ENCODE measurements at places on chromosomes 6 and 20.
A peak's percentile ranks its signal among the peaks of the same experiment; 100 is the strongest.

DNA sequence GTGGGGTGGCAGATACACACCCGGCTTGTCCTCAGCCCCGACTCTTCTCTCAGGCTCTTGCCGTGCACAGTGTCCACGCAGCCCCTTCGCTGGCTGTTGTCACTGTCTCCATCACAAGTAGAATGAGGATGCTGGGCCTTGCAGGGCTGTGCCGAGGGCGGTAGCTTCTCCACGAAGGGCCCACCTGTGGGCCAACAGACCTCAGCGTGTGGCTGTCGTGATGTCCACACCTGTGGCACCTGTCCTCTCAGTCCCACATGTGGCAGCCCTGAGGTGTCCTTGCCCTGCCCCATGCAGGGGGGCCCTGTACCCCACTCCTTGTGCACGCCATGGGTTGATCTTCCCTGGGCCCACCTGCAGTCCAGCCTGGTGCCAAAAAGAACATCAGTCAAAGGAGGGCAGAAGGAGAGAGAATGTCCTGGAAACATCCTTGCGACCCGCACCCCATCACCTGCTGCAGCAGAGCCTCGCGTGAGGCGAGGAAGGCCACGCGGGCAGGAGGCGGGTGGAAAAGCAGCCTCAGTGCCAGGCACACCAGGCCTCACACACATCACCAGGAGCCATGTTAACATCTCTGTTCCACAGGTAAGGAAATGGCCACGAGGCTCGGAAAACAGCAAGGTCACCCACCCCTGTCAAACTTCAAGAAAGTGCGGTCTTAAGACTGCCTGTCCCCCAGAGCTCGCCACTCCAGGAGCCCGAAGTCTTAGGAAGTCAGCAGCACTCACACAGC lies 22.3 kb upstream of the AFDN start:
- ATAC-seq: no peak

GRCh38 chr6:161836643-161837448 lies 563.0 kb upstream of the AGPAT4 start:
- ATAC-seq: no peak

- no peak for ATAC-seq
These were observed 810.8 kb downstream of the GRIK2 start for GRCh38 chr6:102204351-102204750.

DNA sequence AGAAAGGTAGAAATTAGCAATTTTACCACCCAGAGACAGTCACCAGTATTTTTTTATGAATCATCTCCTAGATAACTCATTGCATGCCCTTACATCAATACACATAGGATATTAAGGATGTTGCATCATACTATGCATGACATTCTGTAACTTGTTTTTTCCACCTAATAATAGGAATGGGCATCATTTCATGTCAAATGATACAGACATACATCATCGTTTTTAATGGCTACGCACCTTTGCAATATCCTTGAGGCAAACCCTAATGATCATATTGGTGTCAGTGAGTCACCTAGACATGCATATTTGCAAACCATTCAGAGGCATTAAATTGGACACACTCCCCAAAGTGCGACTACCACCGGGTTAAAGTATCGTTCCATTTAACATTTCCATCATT lies 309.7 kb upstream of the AGPAT4 start:
- ATAC-seq: no peak

DNA sequence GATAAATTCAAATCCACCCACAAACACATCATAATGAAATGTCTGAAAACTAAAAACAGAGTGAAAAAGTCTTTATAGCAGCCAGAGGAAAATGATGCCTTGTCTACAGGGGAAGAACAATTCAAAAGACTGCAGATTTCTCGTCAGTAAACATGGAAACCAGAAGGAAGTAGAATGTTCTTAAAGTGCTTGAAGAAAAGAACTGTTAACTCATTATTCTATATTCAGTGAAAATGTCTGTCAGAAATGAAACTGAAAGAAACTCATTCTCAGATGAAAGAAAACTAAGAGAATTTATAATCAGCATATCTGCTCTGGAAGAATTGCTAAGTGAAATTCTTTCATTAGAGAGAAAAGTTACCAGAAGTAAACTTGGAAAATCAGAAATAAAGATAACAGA lies 416.1 kb downstream of the TBC1D32 start:
- ATAC-seq: no peak

DNA sequence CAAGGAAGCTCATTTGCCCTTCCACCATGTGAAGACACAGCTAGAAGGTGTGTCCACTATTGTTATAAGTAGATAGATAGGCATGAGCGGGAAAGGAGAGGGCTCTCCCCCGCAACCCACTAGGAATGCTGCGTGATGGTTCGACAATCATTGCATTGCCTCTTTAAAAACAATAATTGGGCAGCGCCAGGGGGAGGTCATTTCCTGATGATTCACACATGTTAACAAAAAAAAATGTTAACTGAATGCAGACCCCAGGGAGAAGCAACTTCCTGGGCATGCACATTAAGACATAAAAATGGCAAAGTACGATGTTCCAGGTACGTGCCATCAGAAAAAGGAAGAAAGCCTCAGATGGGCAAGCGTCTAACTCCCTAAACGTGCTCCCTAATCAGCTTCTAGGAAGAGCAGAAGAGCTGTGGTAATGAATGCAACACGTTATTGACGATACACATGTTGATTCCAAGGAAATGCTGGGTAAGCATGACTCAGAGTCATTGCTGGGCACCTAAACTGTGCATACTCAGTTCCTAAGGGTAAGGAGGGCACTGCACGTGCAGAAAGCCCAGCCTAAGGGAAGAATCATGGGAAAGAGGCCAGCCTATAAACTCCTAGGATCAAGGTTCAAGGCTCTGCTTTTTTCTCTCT lies 113.7 kb downstream of the FAM217A start:
- ATAC-seq: no peak

- peak; percentile 17 for ATAC-seq
These were observed 1.3 kb downstream of the BLCAP start for GRCh38 chr20:37526238-37526838.

DNA sequence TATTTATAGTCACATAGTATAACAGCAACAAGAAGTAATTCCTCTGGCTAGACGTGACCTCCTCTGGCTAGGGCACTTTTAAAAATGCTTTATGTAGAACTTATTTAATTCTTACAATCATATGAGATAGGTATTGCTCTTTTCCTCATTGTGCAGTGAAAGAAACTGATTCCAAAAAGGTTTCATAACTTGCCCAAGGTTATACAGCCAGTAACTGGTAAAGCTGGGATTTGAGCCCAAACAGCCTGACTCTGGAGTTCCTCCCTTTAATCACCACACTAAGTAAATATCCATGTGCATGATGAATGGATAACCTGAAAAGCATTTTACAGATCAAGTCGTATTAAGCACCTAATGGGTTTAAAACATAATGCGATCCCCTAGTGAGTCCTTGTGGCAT lies 214.6 kb downstream of the PRL start:
- ATAC-seq: no peak

DNA sequence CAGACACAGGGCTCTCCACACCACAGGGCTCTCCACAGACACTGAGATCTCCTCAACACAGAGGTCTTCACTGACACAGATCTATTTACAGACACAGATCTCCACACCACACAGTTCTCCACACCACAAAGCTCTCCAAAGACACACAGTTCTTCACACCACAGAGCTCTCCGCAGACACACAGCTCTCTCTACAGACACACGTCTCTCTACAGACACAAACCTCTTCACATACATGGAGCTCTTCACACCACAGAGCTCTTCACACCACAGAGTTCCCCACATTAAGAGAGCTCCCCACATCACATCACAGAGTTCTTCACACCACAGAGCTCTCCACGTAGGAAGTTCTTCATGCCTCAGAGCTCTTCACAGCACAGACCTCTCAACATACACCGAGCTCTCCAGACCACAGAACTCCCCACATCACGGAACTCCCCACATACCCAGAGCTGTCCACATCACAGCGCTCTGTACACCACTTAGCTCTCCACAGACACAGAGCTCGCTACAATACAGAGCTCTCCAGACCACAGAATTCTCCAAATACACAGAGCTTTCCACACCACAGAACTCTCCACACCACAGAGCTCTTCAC lies 53.9 kb downstream of the ERMARD start:
- no peak for ATAC-seq

GRCh38 chr20:60695226-60696000 lies 556.6 kb upstream of the CDH4 start:
- no peak for ATAC-seq

DNA sequence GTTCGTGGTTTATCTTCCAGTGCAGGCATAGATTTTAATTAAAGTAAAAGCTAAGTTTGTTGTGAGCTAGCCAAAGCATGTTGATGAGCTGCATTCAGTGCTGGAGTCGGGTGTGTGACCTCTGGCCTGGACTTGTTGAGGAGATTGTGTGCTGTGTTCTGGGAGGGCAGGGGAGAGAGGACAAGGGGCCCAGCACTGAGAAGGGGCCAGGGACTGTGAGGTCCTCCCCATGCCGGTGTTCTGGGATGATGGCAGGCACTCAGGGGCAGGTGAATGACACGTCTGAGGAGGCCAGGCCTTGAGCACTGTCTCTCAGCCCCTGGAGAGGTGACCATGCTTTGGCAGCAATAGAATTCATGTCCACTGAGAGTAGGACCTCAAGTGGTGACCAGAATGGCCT lies 97.9 kb downstream of the FOXF2 start:
- ATAC-seq: no peak

- ATAC-seq: no peak
These were observed 8.4 kb downstream of the ARFGAP1 start for GRCh38 chr20:63280929-63281545.

- ATAC-seq: no peak
These were observed 19.3 kb upstream of the RAMACL start for GRCh38 chr6:166605752-166606151.

- ATAC-seq: no peak
These were observed 138.0 kb downstream of the MAP3K7 start for GRCh38 chr6:90448836-90449235.

- ATAC-seq: peak; percentile 75
These were observed 79.4 kb downstream of the GFOD1 start for GRCh38 chr6:13407709-13408695.

DNA sequence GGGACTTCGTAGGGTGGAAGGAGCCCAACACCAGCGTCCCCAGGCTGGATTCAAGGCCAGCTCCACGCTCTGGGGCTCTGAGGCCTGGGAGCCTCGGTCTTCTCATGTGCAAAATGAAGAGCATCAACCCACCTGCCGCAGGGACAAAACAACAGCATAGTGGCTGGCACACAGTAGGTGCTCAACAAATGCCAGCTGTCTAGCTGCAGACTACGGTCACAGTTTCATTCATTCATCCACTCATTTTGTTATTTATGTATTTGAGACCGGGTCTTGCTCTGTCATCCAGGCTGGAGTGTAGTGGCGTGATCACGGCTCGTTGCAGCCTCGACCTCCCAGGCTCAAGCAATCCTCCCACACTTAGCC lies 60.7 kb downstream of the CEBPB start:
- ATAC-seq: no peak

DNA sequence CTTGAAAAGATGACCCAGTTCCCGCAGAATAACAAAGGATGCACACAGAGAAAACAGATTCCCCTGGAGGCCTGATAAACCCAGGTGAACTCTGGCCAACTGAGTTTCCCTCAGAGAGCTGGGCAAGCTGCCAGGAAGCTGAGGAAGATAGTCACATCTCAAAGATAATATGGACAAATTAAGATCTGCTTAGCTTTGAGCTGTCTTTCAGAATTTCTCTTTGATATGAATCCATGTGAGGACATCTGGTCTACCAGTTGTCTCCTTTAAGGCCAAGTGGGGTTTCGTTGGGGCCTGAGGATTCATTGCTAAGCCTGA lies 59.5 kb downstream of the ID4 start:
- ATAC-seq: no peak

GRCh38 chr6:123333000-123333756 lies 303.6 kb downstream of the TRDN start:
- ATAC-seq: no peak

- ATAC-seq: no peak
These were observed 49.8 kb upstream of the TTPAL start for GRCh38 chr20:44425923-44426322.

- peak; percentile 88 for ATAC-seq
These were observed 9.5 kb upstream of the HLA-DOA start for GRCh38 chr6:33018904-33019303.

- peak; percentile 62 for ATAC-seq
These were observed 79.7 kb upstream of the FYN start for GRCh38 chr6:111952821-111953540.

DNA sequence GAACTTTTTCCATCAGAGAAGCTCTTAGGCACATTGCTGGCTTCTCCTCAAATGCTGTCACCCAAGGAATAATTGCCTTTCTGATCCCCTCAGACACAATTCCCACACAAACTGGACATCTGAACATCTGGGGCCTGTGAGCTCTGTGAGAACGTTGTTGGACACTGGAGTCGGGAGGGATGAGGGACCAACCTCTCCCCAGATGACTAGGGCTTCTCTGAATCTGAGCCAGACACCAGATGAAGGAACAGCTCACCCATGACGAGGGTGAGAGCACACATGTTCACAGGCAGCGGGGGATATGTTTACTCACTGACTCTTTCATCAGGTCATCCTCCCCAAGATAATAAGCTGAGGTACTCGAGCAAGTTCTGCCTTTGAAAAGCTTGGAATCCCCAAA lies 283.9 kb upstream of the SUPT3H start:
- ATAC-seq: no peak

DNA sequence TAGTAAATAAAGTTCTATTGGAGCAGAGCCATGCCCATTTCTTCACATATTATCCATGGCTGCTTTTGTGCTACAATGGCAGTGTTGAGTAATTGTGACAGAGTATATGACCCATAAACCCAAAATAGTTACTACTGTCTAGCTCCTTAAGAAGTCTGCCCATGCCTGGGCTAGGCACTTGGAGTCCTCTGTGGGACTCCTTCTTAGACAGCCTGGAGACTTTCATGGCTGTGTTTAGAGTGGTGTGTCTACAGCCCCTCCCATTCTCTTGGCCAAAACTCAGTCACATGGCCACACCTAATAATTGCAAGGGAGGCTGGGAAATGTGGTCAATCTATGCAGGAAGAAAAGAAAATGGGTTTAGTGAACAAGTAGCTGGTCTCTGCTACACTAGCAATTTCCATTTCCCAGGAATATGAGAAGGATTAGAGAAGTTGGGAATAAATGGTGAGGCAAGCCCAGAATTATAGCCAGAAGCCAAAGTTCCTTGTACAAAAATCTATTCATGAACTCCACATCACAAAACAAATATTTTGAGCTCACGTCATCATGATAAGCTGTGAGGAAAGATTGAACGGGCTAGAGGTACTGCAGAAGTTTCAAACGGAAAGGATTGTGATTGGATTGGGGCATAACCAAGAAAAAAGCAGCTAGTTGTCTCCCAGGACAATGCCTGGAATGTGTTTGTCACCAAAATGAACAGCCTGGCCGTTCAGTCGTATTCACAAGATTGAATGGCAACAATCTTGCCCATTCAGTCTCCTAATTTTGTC lies 251.8 kb upstream of the PLN start:
- ATAC-seq: no peak

GRCh38 chr20:1377341-1377871 lies 15.4 kb downstream of the FKBP1A start:
- no peak for ATAC-seq

DNA sequence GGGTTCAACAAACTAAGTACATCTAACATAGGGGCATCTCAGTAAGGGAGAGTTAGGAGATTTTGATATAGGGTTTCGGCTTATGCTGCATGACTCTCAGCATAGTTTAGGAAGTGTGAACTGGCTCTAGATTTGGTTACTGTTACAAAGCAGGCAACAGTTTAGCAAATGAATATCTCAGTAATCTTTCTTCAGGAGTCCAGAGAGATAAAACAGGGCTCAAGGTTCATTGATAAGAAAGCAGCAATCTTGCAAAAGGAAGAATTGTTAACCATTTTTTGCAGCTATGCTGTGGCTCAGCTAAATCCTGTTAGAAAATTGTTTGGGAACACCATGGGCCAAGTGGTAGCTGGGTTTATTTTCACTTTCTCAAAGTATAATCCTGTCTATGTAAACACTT lies 161.3 kb downstream of the MEI4 start:
- no peak for ATAC-seq
